8988T (cell line): ENCODE measurements at places on chromosomes 7 and 10.

DNA sequence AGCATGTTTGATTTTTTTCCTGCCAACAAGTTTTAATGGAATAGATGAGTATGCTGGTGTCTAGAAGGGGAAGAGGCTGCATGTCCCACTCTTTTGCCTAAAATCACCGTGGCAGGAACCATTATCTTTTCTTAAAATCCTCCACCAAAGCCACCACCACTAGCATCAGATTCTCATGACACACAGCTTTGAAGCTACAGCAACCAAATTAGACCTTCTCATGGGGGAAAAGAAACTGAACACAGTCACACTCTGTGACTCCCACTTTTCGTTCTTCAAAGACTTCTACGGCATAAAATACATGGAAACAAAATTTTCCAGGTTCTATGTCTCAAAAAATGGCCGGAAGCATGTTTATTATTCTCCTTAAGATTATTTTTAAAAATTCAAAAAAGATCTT lies 81.8 kb downstream of the SGMS1 start:
- DNase-seq, result no peak

GRCh38 chr7:117273325-117273724 lies 49.5 kb downstream of the WNT2 start:
- no peak for DNase-seq

DNA sequence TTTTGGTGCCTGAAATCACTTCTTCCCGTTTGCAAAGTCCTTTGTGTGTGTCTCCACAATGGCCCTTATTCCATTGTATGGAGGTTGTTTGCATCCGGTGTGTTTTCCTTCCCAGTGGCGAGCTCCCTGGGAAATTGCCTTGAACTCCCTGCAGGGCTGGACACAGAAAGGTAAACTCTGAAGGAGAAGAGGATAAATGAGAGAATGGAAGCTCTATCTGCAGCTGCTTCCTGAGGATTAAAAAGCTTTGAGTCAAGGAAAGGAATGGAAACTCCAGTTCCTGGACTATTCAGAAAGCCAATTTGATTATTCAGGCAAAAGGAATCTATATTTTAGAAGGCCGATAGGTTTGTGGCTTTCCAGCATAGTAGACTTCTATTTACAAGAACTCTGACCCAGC lies 4.4 kb upstream of the GRK5 start:
- no peak for DNase-seq

GRCh38 chr10:2282202-2282601 lies 544.9 kb upstream of the ADARB2 start:
- no peak for DNase-seq

DNA sequence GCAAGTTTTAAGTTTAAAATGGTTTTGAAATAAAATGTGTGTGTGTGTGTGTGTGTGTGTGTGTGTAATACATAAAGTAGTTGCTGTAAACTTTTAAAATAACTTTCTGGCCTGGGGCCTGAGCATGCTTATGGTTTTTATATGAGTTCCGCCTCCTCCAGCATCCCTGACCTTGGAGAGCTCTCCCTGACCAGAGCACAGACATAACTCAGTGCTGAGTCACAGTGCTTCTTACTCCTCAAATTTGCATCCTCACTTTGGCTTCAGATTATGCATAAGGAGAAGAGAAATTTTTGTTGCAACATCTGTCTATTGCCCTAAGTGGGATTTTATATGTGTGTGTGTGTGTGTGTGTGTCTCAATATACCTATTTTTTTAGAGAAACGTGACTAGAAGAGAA lies 200.8 kb downstream of the ELMO1 start:
- DNase-seq, result no peak

DNA sequence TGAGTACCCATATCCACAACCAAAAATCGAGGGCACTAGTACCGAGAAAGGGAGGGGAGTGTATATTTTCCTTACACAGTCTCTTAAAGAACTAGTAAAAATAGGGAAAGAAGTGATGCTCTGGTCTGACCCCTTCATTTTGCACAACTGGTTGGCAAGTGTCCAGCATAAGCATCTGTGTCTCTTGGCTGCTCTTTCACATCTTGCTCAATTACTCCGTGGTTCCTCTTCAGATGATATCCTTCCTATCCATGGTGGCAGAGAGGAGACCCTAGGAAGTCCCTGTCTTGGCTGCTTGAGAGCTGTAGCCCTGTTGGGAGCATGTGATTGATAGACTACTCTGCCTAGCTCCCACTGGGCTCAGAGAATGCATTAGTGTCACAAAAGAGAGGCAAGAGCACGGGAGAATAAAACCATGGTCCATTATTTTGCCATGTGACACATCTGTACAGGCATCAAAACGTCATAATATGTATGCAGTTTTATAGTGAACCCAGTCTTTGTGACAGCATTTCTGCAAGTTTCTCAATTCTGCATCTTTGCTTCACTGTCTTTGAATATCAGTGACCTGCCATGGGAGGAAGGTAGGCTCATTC lies 111.8 kb upstream of the ANKRD1 start:
- DNase-seq, result no peak

GRCh38 chr7:107130487-107131220 lies 38.1 kb upstream of the HBP1 start:
- no peak for DNase-seq

DNA sequence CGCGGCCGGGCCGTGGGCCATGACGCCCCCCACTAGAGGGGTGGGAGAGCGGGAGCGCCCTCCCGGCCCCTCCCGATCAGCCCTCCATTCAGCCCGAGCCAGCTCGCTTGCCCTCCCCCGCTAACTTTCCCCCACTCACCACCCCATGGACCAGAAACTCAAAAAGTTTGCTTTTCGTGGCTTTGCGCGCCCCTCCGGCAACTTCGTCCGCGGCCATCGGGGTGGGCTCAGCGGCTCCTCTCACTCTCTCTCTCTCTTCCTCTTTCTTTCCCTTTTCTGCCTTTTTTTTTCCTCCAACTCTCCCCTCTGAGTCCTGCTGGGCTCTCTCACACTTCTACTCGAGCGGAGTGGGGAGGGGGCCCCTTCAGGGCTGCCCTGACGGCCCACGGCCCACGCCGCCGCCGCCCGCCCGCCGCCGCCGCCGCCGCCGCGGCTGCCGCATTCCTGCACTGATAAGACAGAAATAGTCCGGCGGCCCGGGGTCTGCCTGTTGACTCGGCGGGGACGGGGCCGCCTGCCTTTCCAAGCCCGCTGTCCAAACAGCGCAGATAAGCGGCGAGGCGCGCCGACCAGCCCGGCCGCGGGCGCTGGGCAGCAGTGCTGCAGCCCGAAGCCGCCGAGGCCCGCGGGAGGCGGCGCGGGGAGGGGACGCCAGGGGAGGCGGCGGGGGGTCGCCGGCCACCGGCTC lies at the start of gene SMARCD3:
SMARCD3 (minus strand) TSS at position 349 of the 688 bp plus-strand sequence; CDS start at position 217, 132 bp downstream.
- DNase-seq, result peak; percentile 89

- DNase-seq, result no peak
Measured at GRCh38 chr10:66931340-66931948, 5.6 kb downstream of the LRRTM3 start.

- no peak for DNase-seq
Measured at GRCh38 chr7:116652793-116653192, 19.2 kb upstream of the MET start.

GRCh38 chr10:29841724-29842649 lies 207.2 kb upstream of the SVIL start:
- DNase-seq, result no peak

GRCh38 chr7:156640949-156641485 lies 443 bp downstream of the RNF32 start:
- no peak for DNase-seq

DNA sequence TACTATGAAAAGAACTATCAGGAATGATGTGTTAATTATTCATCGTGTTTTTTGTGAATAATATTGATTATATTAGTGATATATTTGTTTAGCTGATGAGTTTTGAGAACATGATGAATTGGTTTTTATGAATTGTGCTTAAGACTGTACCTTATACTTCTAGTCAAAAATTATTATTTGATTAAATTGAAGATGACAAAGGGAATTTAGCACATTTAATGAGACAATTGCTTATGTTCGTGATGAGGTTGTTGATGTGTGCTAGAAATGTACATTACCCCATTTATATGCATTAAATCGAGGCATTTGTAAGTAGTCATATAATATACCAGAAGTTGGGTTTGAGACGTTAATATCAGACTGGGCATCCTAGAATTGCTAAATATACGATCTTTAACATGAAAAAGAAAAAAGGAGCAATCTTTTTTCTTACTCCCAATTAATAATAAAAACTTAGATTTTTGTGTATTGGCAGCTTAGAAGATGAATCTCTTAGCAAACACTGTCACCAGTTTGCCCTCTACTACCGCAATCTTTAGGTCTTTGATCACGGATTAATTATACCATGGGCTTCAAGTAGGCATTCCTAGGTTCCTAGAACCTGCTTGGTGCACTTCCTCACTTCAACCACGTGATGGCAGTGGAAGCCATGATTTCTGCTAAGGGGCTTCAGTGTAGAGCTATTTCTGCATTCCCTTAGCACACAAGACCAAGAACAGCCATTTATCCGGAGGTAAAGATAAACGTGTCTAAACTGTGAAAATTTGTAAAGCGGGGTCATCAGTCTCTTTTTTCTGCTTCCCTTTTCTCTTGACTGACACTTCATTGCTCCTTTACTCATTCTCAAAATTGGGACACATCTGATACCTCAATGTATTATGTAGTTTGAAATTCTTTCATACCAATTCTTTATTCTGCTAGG lies 1.6 kb downstream of the KLHDC10 start:
- DNase-seq, result no peak

DNA sequence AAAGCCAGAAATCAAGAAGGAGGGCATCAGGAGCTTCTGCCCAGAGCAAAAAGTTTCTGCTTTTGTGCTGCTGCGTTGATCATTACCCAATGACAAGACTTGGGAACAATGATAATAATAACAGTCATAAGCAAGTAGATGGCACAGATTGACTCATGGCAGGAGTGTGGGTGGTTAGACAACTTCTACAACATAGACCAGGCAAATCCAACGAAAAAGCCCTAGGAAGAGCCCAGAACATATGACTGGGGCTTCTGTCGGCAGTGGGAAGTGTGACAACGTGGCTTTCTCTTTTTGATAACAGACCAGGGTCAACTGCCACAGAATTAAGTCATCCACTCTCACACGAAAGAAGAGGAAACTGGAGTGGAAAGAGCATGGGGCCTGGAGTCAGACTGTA lies 85.4 kb upstream of the TRIL start:
- DNase-seq, result no peak

- DNase-seq, result no peak
Measured at GRCh38 chr7:95046494-95047240, 139.3 kb downstream of the PPP1R9A start.

- DNase-seq, result no peak
Measured at GRCh38 chr7:96936621-96937020, 68.7 kb upstream of the DLX6 start.

- DNase-seq, result no peak
Measured at GRCh38 chr10:85446827-85447226, 919.8 kb downstream of the GRID1 start.

- no peak for DNase-seq
Measured at GRCh38 chr7:141737118-141737835, 881 bp upstream of the SSBP1 start.

DNA sequence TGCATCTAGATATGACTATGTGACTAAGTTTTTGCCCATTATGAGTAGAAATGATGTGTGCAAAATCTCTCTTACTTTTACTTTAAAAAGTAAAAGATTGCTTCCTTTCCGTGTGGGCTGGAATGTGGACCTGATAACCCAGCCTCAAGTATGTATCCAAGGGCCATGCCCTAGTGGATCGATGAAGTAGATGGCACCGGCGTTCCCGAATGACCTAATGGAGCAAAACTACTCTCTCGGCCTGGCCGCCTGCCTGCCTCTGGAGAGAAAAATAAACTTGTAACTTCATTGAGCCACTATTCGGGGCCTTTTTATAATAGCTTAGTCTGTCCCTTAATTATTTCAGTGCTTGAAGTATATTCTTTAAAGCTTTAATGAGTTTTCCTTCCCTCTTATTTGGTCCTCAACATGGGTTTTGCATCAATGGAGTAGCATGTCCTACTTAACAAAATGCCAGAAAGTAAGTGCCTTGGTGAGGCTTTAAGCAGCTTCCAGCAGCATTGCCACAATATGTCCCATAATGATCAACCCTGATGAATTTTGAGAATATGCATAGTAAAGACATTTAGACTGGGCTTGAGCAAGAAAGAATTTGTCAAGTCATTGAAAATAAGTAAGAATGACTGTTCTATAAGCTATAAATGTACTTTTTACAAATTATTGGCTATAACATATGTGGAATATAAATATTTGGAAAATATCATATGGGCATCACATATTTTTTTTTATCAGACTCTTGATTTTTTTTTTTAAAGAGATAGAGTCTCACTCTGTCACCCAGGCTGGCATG lies 61.4 kb downstream of the PLXDC2 start:
- DNase-seq, result no peak

GRCh38 chr10:111233439-111233838 lies 156.6 kb downstream of the ADRA2A start:
- no peak for DNase-seq

DNA sequence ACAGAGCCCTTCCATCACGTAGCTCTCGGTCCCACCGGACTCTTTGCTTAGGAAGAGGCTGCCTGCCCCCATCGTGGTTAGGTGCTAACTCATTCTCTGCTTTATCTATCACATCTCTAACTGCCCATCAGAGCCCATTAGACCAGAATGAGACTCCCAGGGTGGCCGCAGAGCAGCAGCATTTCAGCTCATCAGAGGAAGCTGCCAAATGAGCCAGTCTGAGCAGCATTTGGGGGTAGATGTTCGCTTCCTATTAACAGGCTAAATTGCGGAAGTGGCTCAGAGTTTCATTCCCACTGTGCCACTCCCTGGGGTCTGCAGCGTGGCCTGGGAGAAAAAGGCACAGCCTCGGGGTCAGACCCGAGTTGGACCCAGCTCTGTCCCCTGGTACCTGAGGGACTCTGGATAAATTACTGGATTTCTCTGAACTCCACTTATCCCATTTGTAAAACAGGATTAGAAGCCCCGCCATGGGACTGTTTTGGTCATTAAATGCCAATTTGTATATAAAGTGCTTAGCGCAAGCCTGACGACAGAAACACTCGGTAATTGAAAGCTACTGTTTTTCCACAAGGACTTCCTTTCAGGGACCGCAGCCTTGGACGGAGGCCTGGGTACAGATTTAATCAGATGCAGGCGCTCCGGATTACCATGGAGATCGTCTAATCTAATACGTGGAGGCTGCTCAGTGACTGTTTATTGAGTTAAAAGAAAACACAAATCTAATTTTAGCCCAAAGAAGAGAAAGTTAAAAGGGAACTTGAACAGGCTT lies 73.8 kb upstream of the PRLHR start:
- no peak for DNase-seq

DNA sequence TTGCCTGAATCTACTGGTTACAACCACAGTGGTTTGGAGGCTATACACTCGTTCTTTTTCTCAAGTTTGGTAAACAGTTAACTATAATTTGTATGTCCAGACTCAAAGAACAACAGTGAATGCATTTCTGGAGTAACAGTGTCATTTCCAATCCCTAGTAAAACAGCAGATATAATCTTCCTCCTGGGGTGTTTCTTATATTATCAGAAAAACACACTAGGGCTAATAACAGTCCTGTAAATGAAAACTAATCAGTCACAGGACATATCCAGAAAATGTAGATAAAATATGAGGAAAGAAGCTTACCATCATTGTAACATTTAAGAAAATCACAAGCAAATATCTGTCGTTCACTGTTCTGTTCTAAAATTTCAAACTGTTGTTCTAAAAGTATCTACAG lies 82.6 kb downstream of the LRRN3 start:
- no peak for DNase-seq
